LNCaP clone FGC (cell line): ENCODE measurements at places on chromosomes 1 and 21.
A peak's percentile ranks its signal among the peaks of the same experiment; 100 is the strongest.

DNA sequence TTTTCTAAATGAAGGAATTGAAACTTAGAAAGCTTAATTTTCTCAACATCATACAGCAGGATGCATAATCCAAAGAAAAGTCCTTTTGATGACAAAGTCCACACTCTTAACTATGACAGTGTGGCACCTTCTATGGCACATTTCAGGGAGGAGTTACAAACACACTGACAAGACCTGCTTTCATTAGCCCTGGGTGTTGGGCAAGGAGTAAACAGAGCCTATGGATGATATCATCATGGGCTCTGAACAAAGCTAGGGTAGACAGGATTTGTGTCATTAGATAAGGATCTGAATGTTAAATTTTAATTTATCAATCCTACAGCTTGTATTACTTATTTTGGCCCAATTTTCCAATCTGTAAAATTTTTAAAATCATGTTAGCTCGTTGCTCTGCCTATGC, 62.6 kb upstream of the DENND1B start:
- DNase-seq: no peak

DNA sequence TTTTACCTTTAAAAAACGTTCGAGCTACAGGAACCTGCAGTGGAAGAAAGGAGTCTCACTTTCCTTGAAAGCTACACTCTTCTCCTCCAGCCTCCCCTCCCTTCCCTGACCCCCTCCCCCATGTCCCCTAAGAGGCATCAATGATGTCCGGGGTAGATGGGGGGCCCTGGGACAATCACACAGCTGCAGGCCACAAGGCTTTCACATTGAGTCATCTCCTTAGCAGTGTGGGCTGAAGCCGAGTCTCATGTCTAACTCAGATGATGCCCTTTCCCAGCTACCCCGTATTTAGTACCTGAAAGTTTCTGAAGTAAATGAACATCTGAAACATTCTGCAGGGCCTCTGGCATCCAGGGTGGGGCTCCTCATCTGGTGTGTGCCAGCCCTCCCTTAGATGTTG, 6.3 kb upstream of the GPR25 start:
- DNase-seq: no peak

GRCh38 chr1:71593523-71593922, 512.7 kb upstream of the ZRANB2 start:
- DNase-seq: no peak

DNA sequence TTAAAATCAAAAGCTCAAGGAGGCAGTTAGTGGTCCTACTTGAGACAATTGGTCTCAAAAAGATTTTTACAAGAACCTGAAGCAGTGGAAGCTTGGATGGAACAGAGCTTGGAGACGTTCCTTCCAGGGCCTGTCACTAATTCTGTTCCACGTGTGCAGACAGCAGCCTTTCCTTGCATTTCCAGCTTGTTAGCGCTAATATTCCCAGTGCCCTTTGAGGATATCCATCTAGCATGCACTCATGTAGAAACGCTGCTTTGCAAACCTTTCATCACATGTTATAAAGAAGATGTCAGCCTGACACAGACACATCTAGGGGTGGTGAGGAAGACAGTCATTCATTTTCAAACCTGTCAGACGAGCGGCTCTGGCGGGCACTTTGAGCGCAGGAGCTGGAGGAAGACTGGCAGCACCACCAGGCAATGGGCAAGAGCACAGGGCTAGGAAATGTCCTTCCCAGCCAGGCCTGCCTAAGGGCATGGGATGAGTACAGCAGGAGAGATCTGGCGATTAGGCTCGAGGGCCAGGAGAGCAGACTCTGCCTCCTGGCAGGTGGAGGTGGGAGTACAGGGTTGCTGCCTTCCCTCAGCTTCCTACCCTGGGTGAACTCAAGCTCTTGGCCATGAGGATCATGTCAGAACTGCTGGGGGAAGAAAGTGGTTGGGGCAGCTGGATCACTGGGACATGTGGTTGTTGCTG, 55.5 kb downstream of the CASQ2 start:
- DNase-seq: no peak

DNA sequence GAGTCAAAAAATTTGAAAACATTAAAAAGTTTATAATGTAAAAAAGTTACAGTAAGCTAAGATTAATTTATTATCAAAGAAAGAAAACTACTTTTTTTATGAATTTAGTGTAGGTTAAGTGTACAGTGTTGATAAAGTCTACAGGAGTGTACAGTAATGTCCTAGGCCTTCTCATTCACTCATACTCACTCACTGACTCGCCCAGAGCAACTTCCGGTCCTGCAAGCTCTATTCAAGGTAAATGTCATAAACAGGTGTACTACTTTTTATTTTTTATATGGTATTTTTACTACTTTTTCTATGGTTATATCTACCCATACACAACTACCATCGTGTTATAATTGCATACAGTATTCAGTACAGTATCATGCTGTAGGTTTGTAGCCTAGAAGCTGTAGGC, 49.6 kb downstream of the TBX19 start:
- no peak for DNase-seq

GRCh38 chr1:228866468-228866867, 131.2 kb downstream of the RHOU start:
- DNase-seq: no peak

- DNase-seq: no peak
These were observed 448.6 kb downstream of the KIF26B start for GRCh38 chr1:245603311-245603865.

DNA sequence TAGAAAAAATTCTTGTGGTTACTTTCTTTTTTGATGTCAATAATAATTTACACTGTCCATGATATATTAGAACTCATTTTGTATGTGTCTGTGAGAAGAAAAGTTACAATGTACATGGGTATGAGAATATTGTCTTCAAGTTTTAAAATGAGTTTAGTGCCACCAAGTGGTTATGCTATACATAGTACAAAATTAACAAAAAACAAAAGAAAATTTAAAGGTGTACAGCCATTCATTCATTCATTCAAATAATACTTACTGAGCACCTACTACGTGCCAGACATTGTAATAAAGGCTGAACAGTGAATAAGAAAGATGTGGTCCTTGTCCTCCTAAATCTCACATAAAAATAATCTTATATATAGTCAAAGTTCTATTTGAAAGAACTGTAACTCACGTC, 27.7 kb downstream of the UCHL5 start:
- no peak for DNase-seq

DNA sequence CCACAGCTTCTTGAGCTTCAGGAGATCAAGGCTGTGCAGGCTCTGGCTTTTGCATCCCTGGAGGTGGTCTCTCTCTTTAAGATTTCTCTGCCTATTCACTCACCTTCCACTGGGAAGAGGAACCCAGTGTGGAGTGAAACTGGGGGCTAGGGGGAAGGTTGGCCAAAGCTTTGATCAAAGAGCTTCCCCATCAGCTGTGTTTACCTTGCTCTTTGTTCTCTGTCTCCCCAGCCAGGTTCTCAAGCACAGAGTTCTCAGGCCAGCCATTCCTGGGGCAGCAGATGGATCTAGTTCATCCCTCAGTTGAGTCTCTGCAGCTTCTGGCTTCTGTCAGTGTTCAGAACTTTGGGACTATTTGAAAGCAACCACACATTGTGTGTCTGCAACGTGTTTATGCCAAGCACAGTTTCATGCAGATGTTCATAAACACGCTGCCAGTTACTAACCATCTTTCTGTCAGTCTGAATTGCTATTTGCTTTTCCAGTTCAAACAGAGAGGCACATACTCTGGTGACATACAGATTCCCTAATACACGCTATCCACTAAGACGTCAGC, 17.2 kb upstream of the MRPS14 start:
- DNase-seq: no peak

GRCh38 chr1:46757247-46757955, 38.5 kb upstream of the EFCAB14 start:
- peak; percentile 58 for DNase-seq

DNA sequence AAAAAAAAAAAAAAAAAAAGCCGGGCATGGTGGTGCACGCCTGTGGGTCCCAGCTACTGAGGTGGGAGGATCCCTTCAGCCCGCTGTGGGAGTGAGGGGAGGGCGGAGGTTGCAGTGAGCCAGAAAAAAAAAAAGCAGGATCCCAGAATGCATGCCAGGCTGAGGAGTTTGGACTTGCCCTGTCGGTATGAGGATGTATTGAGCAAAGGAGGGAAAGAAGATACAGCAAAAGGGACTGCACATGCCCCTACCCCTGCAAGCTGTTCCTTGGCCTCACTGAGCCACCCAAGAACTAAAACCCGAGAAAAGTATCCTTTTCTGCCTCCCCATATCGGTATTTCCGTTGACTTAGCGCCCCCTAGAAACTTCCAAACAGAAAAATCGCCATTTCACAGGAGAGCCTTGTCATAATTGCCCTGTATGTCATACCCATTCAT, 1.3 kb upstream of the GPATCH4 start:
- DNase-seq: no peak
